DMS79 treated with DMSO at 0.1 percent for 48 hours (cell line): ENCODE measurements at places on chromosomes 1 and 21.

DNA sequence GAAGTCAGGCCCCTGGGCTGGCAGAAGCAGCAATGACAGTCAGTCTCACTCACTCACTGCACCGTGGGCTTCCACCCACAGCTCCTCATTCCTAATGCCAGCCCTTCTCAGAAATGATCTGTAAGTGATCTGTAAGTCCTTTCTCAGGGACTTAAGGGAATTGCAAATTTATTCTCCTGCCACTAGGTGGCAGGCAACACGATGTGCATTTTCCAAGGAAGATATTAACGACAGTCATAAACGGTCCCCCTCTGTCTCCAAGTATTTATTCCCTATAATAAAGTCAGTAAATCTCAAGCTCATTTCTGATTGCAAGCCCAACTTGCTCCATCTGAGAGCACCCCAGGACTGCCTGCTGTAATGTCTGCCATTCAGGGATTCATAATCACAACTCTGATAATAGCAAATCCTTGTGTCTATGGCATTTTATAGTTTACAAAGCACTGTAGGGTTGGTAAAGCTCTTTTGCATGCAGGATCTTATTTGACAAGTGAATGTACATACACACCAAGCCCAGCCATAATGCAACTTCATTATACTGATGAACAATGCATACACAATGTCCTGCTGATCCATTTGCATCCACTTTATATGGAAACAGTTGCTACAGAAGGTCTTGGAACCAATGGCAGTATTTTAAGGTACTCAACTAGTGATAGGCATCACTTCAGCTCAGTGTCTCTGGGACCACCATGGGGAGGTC lies 380.5 kb upstream of the CAMK1G start:
- no peak for DNase-seq

GRCh38 chr1:210800756-210801155 lies 333.2 kb downstream of the KCNH1 start:
- DNase-seq, result no peak

DNA sequence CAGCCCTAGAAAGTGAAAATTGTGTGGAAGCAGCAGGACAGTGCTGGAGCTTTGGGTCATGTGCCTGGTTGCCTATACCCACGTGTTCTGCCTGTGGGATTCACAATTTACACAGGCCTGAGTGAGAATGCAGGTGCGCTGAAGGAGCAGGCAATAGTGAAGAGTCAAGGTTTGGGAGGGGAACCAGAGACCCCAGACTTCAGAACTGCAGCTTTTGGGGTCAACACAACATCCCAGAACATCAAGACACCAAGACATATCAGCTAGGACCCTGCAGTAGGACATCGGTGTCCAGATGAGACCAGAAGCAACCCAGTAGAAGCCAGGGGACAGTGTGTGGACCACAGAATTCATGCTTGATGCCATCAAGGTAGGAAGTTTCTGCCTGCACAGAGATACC lies 29.1 kb upstream of the CNIH3 start:
- no peak for DNase-seq

DNA sequence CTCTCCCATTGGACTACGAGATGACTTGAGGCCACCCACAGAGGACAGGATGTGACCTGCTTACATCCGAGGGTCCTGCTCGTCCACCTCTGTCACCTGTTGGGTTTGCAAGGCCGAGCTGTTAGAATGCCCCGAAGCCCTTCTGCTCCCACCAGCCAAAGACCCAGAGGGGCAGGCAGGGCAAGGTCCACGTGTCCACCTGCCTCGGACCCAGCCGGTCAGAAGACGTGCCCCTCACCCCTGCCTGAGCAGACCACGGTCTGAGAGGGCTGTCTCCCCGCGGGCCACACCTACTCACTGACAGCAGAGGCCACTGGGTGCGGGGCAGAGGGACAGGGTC lies 30.3 kb upstream of the TRAPPC10 start:
- DNase-seq, result no peak

DNA sequence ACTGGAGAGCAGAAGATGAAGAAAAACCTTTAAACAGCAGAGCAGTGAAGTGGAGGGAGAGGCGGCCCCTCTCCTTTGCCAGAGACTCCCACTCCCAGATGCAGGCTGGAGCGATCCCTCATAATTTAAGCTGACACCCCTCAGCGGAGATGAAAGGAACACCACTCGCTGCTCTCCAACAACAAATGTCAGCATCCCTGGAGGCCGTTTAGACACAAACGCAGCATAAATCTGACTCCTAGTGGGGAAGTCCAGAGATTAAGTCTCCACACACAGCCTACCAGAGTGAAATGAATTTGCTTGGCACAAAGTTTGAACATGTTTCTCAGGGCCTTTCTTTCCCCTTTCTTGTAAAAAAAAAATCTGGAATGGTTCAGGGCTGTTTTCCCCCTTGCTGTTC lies 137.8 kb downstream of the LMX1A start:
- DNase-seq, result peak; percentile 37

DNA sequence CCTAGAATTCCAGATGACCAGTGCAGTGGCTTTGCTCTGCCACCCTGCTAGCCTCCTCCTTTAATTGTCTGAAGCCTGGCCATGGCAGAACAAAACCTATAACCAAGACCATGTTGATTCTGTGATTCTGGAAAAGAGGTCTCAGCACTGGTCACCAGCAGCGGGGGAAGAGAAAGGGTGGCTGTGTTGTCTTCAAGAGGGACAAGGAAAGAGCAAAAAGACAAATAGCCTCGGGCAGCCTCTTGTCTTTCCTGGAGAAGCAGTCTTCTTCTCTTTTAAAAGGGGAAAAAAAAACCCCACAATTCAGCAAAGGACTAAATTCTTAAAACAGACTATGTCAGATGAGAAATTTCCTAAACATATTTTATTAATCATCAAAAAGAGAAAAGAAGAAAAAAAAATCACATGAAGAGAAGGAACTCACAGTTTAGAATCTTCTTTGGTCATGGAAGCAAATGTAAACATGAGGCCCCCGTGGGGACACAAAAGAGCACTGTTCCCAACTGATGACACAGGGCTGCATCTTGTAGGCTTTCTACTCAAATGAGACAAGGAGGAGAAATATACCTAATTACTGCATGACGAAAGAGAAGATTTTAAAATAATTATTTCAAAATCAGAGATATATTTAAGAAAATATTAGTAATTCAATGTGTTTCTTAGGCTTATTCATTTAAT lies 36.3 kb upstream of the RAP1GAP start:
- DNase-seq, result no peak

GRCh38 chr1:59315529-59316463 lies 18.9 kb downstream of the FGGY start:
- no peak for DNase-seq

- DNase-seq, result no peak
Observed at GRCh38 chr1:242002072-242002471, 3.2 kb upstream of the MAP1LC3C start.

GRCh38 chr1:160101717-160102522 lies 3.5 kb upstream of the IGSF8 start:
- DNase-seq, result no peak

- no peak for DNase-seq
Observed at GRCh38 chr1:164716992-164717703, 158.2 kb downstream of the PBX1 start.

GRCh38 chr21:42763581-42764442 lies 110.4 kb downstream of the PDE9A start:
- no peak for DNase-seq

GRCh38 chr1:2878591-2878990 lies 77.1 kb upstream of the TTC34 start:
- DNase-seq, result no peak

DNA sequence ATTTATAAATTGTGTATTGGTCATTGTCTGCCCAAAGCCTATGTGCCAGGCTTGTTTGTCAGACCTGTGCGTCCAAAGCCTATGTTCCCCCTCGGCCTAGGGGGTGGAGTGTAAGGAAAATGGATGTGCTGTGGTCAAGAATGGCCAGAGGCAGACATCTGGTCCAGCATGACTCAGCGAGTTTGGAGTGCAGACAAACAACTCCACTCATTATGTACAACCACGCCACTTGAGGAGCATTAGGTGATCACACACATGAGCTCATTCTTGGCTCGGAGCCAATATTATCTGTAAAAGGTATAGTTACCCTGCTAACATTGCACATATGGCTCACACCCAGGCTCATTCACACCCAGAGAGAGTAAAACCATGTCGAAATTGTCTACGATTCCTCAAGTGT lies 1047.6 kb upstream of the ADGRL4 start:
- peak; percentile 43 for DNase-seq

- no peak for DNase-seq
Observed at GRCh38 chr1:36580524-36580923, 97.8 kb upstream of the CSF3R start.

GRCh38 chr1:211741116-211741515 lies 65.7 kb upstream of the NEK2 start:
- no peak for DNase-seq

DNA sequence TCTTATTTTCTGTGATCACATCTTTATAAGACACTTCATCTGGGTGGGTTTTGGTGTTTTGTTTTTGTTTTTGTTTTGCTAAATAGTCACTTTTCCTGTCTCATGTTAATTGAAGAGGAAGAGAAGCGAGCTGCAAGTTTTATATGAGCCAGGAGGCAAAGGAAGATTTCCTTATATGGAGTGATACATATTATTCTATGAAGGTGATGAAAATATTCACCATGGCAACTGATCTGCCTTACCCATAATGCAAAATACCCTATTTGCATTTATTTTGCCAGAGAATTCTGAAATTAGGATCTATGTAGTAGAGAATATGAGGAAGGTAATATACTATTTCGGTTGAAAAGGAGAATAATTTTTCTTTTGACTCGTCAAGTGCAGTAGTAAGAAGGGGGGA lies 13.9 kb downstream of the CXADR start:
- no peak for DNase-seq

GRCh38 chr1:119587341-119587740 lies 60.7 kb downstream of the ZNF697 start:
- peak; percentile 7 for DNase-seq

- DNase-seq, result no peak
Observed at GRCh38 chr1:176811511-176812288, 348.7 kb downstream of the PAPPA2 start.

DNA sequence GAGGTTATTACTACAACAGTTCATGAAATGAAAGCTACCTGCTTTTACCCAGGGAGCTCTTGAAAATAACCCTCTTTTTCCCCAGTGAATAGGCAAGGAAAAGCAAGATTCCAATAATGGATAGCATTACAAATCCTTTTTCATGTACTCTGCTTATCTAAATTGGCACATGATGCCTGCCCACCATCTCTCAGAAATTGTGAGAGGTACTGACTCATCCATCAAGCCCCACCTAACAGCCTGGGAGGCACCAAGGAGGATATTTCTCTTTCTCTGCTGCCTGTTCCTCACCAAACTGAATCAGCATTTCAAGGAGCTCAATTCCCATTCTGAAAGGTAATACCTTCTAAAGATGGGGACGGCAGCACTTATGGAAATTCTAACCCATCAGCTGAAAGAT lies 34.4 kb downstream of the PALMD start:
- no peak for DNase-seq

GRCh38 chr1:202351725-202352124 lies 3.2 kb downstream of the PPP1R12B start:
- peak; percentile 76 for DNase-seq

DNA sequence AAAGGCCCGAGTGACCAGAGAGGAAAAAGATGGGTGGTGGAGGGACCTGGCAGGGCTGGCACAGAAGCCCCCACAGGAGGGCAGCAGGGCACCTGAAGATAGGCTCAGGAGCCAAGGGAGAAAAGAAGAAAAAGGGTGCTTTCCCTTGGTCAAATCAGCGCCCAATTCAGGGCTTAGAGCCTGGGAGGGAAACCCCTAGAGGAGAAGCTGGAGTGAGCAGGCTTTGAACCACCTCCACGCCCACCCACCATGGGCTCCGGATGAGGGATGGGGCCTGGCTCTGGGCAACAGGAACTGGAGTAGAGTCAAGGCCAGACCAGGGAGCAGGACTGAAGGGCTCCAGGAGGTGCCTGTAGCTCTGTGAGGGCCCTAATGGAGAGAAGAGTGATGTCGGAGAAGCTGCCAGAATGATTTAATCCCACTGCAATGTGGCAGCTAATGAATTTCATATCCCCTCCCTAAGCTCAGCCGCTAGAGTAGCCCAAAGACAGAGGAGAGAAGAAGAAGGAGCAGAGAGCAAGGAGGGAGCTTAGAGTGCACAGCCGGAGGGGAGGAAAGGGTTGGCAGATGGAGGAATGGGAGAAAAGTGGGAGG lies 12.0 kb upstream of the PRELP start:
- no peak for DNase-seq

DNA sequence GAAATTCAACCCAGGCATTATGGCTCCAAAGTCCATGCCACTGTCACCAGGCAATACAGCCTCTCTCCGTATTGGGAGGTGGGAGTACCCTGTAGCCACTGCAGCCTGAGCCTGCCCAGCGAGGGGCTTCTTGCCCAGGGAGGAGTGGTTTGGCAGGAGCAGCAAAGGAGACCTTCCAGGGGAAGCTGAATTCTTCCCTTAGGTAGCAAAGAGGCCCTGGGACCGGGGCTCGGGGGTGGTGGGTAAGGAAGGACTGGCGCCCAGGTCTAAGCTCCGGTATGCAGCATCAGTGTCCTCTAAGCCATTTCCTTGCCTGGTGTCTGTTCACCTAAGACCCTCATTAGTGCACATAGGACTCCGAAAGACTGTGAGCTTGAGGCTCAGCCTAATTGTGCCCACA lies 17.0 kb downstream of the TNNT2 start:
- no peak for DNase-seq

GRCh38 chr1:84352298-84353106 lies 45.8 kb upstream of the DNASE2B start:
- DNase-seq, result no peak

DNA sequence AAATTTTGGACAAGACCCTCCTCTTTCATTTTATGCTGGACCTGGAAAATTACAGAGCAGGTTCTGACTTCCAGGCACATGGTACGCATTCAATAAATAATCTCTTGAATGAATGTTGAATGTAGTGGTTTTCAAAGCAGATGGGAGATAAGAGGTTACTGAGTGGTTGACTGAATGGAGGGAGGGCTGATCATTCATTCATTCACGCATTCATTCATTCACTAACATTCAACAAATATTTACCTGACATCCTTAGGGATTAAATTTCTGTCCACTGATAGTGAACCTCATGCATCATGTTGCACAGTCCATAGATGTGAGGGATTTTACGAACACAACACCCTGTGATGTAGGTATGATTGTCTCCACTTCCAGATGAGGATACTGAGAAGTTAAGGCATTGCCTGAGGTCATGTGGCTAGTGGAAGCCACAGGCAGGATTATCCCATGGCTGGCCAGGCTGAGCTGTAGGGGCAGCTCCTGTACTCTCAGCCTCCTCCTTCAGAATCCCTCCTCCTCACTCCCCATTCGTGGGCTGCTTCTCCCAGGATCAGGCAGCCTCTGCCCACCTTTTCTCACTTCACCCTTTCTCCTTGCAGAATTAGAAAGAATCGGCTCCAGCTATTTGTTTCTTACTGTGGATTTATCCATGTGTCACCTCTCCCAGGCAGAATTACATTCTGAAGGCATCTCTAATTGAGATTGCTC lies 48.4 kb upstream of the ATP5PO start:
- no peak for DNase-seq

GRCh38 chr1:240528591-240528990 lies 83.4 kb downstream of the GREM2 start:
- DNase-seq, result no peak

DNA sequence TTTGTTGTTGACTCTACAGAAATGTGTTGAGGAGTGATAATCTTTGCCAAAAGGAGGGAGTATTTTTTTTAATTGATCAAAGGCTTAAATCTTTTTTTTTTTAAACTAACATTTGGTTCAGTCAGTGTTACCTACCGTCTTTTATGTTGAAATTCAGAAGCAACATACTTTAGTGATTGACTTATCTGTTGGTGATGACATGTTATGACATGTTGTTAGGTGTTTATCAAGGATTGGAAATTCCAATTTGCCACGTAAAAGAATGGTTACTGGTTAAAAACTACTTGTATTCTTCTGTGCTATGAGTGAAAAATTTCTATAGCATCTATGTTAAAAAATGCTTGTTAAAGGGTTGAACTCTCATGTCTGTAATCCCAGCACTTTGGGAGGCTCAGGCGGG lies 61.2 kb downstream of the DNM3 start:
- no peak for DNase-seq
